ENCODE measurements at places on chromosomes 3 and 15. TPM values are rescaled to one million over a fixed set of nuclear protein-coding genes. Genes with fewer than 3 reads are reported as not detected.

The CHRNB4 gene
- not detected for total RNA-seq

The CKMT1B gene
- total RNA-seq: 3.9 TPM

The DISP2 gene
- total RNA-seq: 0.79 TPM

The PLS1 gene
- total RNA-seq: 1.4 TPM

The CAMK2N2 gene
- total RNA-seq: not detected

The CCR9 gene
- not detected for total RNA-seq

The ACP3 gene
- 21.8 TPM for total RNA-seq

The PPP1R14D gene
- total RNA-seq: not detected

The TF gene
- total RNA-seq: 43.0 TPM
